ENCODE measurements at places on chromosomes 2 and 18. TPM values are rescaled to one million over a fixed set of nuclear protein-coding genes. Genes with fewer than 3 reads are reported as not detected.

C2orf74 gene
- 15.3 TPM for polyA plus RNA-seq

DNA sequence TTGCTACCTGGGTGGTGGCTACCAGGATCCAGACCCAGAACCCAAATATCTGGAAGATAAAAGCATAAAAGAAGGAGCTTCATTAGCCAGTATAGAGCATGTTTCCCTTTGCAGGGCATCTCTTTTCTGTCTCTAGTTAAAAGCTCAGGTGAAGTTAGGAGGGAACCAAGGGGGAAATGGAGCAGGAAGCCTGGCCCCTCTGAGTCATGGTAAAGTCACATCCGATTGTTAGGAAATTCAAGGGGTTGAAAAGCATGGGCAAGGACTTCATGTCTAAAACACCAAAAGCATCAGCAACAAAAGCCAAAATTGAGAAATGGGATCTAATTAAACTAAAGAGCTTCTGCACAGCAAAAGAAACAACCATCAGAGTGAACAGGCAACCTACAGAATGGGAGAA lies 126.9 kb downstream of the RPIA start:
- DNase-seq: no peak

- no peak for DNase-seq
Measured at GRCh38 chr2:153057743-153058142, 339.3 kb downstream of the ARL6IP6 start.

- no peak for DNase-seq
Measured at GRCh38 chr2:11679016-11679415, 9.0 kb upstream of the NTSR2 start.

GRCh38 chr2:233912691-233913423 lies 4.3 kb upstream of the TRPM8 start:
- no peak for DNase-seq

GRCh38 chr2:134417968-134418582 lies 164.2 kb downstream of the MGAT5 start:
- no peak for DNase-seq

GRCh38 chr18:7523772-7524171 lies 43.3 kb upstream of the PTPRM start:
- DNase-seq: no peak

NCL gene
- polyA plus RNA-seq: 165 TPM

DNA sequence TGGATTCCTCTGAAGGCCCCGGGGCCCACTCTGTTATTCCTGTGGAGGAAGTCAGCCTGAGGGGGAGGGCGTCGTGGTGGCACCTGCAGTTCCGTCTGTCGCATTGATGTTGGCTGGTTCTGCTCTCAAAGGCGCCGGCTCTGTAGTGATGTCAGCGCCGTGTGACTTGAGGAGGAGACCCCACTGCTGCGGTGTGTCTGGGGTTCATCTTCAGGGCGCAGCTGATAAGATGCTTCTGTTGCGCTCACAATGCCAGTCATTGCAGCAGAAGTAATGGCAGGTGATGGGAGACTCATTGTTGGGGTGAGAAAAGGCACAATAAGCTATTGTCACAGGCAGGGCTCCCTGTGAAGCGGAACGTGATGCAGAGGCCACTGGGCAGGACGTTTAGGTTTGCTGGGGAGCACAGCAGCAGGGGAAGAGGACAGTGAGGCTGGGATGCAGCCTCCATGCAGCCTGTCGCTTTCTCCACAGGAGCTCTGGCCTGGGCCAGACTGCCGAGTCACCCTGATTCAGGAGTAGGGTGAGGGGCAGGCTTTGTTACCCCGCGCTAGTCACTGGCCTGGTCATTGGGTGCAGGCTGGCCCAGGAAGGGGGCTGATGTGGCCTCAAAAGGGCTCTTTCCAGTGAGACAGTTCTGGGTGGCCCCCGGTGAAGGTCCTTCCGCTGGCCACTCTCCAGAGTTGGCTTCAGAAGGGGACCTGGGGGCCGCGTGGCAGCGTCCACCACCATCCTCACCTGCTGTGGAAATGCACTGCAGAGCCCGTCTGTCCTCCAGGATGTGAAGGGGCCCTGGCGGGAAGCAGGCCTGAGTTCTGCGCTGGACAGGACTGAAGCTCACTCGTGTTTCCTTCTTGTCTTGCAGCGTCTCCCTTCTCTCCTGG lies 42.9 kb downstream of the SH3BP4 start:
- DNase-seq: no peak

PLGLB1 gene
- polyA plus RNA-seq: 0.56 TPM

DNA sequence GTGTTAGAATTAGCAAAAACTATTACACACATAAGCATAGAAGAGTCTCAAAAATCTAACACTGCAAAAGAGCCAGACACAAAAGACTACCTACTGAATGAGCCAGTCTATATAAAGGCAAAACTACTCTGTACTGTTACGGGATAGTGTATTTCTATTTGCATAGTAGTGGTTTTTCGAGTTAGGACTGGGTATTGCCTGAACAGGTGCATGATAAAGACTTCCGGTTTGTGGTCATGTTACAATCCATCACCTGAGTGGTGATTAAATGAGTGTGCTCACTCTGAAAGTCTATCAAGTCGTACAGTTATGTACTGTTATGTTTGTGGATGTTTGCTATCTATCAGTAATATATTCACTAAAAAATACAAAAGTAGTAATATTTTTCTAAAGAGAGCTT lies 523.3 kb upstream of the SYT4 start:
- no peak for DNase-seq

DNA sequence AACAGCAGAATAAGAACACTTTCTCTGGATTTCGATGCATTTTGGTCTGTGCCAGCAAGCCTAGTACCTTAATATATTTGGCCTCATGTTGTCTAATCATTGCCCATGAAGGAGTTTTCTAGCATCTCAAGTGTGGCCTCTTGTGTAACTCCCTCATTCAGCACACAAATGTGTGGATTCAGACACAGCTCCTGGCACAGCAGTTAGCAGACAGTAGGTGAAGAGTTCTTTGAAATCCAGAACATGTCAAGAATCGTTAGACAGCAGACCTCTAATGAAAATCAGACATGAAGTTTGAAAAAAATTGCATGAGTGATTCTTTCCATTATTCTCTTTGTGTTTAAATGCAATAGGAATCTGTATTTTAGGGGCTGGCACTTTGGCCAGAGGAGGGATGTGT lies 177.0 kb downstream of the FMNL2 start:
- DNase-seq: no peak

WNT10A gene
- not detected for polyA plus RNA-seq

SESTD1 gene
- 21.6 TPM for polyA plus RNA-seq

DNA sequence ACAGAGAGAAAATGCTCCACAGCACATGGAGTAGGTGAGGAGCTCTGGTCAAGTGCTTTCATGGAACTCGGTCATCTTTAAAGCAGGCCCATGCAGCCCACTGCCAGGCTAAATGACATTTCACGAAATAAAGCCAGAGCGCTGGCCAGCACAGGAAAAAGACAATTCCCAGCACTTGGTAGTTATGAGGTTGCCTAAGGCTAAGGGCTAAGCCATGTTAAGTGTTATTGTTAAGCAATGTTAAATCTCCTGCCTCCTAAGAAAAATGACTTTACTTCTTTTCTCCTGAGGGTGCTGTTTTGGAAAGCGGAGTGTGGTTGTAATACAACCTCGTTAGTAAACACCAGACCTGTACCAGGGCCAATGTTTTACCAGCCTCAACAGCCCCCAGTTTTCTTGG lies 125.9 kb upstream of the NRP2 start:
- DNase-seq: no peak

DNA sequence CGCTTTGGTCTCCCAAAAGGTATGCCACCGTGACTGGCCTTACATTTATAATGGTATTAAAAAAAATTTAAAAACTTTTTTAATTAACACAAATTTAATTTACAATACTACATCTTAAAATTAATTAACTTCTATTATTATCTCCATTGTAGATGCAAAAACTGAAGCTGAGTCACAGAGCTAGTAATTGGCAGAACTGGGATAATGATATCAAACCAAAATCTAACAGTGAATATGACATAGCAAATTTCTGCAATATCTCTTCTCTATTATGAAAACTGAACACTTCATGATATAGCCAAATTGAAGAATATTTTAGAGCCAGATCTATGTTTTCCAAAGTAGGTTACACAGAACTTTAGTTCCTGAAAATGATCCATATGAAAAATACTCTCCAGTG lies 66.4 kb upstream of the CHAC2 start:
- no peak for DNase-seq

DNA sequence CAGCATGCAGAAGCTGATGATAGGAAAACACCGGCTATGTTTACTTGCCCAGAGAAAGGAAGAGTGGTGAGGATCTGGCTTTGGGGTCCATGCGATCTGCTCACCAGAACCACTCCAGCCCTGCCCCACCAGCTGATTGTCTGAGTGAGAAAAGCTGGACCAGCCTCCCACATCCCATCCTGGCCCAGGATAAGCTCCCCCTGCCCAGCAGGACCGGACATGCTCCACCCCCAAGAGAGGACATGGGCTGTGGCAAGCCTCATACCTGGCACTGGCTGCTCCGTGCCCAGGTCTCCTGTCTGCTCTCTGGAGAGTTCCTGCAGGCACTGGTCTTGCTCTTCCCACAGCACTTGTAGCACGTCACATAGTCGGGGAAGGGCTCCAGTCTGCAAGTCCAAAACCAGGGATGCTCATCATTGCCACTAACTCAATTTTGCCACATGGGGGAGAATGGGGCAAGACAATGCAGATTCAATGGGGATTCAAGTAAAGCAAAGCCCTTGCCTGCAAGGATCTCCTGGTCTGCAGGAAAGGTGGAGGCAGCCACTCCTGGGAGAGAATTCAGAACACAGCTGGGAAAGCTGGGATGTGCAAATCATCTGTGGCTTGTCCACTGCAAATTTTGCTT lies 30.0 kb downstream of the SCTR start:
- DNase-seq: no peak

YIPF4 gene
- 16.8 TPM for polyA plus RNA-seq

BOLL gene
- not detected for polyA plus RNA-seq

GRHL1 gene
- polyA plus RNA-seq: 0.64 TPM

DNA sequence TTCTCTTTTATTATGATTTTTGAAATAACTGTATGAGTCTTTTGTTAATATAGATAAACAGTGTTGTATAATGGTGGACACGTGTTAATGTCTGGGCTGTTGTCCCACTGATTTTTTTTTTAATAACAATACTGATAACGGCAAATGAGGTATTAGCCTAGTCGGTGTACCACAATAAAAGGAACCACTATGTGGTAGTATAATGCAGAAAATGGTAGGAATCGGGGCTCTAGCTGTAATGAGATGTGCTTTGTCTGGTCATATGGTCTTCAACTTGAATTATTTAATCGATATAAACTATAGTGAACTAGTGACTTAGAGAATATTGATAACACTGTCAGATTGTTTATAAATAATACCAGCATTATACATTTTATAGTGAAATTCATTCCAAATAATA lies 517.9 kb upstream of the SPHKAP start:
- no peak for DNase-seq

GRCh38 chr18:26503382-26503781 lies 45.0 kb downstream of the KCTD1 start:
- no peak for DNase-seq

GRCh38 chr2:235390816-235391194 lies 103.0 kb upstream of the AGAP1 start:
- DNase-seq: no peak

GRCh38 chr2:111666160-111666559 lies 217.8 kb downstream of the ANAPC1 start:
- DNase-seq: no peak

- no peak for DNase-seq
Measured at GRCh38 chr2:72138921-72139381, 8.7 kb downstream of the CYP26B1 start.

PXDN gene
- 271 TPM for polyA plus RNA-seq

- DNase-seq: no peak
Measured at GRCh38 chr2:180128861-180129260, 121.8 kb upstream of the CWC22 start.

- no peak for DNase-seq
Measured at GRCh38 chr2:77999376-77999775, 477.2 kb upstream of the LRRTM4 start.

DNA sequence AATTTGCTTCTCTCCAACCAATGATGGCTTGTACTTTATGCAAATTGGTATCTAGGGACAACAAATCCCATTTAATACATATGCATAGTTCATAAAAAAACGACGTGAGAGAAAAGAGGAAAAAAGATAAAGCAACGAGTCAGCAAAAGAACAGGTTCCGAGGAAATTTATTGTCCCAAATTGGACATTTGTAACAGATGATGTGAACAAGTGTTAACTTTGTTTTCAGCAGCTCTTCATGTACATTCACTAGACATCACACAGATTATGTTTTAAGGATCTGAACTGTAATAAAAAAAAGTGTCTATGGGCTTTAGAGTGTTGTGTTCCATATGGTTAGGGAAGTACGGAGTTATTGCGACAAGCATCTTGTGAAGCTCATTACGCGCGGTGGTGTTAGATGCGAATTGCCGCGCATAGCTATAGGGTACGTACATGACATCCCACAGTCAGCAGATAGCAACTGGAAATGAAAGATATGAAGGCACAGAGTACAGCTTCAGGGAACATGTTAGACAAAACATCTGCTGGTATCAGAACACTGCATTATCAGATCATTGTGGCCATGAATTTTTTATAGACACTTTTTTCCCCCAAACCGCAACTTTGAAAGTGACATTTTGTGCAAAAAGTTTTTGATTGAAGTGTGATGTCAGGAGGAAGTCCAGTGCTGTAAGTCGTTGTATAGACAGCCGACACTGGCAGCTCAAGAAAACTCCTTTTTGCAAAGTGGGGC lies 1073.1 kb upstream of the FANCL start:
- no peak for DNase-seq

GRCh38 chr2:28906376-28906775 lies 11.9 kb downstream of the WDR43 start:
- no peak for DNase-seq

- no peak for DNase-seq
Measured at GRCh38 chr2:165017966-165018596, 62.8 kb upstream of the SLC38A11 start.

DNA sequence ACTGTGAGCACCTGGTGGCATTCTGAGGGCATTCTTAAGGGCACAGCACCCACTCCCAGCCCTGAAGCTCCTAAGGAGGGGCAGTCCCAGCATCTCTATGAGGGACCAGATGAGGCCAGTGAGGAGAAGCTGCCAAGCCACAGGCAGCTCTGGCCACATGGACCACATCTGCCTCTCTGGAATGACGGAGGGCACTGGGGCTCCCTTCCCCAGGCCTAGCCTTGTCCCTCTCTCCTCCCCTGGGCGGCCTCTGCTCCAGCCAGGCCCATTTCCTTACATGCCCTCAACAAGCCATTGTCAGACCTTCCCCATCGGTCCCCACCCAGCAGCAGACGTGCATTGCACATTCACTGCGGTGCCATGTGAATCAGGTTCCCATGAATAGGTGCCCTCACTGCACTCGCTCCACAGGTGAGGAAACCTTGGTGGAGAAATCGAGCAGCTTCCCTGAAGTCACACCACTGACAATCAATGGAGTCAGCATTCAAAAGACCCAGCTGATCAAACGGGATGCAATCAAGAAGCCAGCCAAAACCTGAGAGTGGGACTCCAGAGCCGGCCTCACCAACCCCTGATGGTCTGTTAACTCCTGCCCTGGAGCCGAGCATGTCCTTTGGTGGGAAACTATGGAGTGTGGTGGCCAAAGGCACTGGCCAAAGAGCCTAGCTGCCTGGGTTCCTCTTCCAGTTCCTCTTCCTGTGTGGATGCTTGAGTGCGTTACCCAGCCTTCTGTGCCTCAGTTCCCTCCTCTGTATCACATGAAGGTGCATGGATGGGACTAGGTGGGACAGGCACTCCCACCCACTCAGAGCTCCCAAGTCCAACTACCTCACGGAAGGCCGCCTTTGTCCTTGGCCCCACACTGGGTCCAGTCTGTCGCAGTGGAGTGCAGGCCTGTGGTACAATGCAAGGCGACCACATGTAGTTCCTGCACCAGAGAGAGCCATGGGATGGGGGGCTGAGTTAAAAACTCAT lies 147.3 kb downstream of the ZFP36L2 start:
- DNase-seq: no peak

- DNase-seq: no peak
Measured at GRCh38 chr2:152814475-152815030, 96.1 kb downstream of the ARL6IP6 start.

UGT1A8 gene
- not detected for polyA plus RNA-seq

Data from AG04450 (cell line).